BE2C (cell line): ENCODE measurements at places on chromosomes 11 and 22.
A peak's percentile ranks its signal among the peaks of the same experiment; 100 is the strongest.

GRCh38 chr22:35134637-35135036, 68.7 kb downstream of the ISX start:
- no peak for DNase-seq

DNA sequence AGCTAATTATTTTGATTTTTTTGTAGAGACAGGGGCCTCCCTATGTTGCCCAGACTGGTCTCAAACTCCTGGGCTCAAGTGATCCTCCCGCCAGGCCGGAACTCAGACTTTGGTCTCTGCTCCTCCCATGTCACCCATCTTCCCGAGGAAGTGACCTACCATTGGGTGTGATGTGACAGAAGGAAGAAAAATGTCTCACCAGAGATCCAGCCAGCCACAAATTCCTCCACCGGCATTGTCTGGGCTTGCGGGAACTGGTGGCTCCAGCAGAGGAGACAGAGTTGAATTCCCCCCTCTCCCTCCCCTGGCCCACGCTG, 772 bp downstream of the SLC25A45 start:
- DNase-seq: no peak

- no peak for DNase-seq
These were observed 203.2 kb downstream of the CSNK2A3 start for GRCh38 chr11:11149671-11150459.

GRCh38 chr11:43925932-43926505, 16.4 kb upstream of the C11orf96 start:
- DNase-seq: peak; percentile 85

DNA sequence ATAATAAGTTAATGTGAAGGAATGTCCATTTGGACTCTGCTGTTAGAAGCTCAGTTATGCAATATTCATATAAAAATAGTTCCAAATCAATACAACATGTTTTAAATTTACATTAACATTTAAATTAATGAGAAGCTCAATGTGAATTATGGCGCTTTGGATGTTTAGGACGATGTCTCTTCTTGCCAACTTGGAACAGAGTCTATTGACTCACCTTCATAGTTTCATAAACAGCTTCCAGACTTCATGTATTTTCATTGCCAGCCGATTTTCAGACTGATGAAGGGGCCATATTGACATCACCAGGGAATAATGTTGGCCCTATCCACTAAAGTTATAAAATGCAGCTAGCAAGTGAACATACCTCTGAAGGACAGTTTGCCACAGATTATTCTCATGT, 1136.2 kb downstream of the LRRC4C start:
- no peak for DNase-seq

DNA sequence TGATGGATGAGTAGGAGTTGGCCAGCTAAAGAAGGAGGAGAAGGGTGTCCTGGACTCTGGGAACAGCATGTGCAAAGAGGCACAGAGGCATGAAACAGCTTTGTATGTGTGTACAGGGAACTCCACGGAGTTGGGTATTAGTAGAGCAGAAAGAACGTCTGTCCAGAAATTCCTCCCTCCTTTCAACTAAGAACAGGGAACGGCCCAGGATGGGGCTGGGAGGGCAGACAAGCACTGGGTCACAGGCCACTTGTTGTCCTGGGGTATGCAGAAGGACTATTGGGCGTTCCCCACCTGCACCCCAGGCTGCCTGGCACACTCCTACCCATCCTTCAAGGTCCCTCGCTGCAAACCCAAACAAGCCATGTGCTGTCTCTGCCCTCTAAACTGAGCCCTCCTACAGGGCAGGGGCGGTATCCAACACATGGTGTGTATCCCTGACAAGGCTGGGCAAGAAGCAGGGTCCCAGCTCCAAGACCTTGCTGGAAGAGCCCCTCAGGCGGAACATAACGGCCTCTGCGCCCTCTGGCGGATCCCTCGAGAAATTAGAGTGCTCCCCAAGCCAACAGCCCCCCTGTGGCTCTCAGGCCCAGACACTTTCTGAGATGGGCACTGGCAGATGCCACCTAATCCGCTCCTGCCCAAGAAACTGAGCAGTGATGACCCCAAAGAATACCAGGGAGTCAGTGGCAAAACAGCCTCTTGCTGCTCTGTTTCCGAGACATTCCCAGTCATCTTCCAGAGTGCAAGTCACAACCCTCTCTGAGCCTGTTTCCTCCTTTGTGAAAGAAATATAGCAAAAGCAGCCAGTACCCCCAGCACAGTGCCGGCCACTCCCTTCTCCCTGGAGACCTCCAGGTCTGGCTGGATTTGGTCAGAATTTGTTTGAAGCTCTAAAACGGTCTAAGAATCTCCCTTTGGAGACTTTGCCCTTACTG, 1.6 kb upstream of the ELFN2 start:
- DNase-seq: peak; percentile 75

DNA sequence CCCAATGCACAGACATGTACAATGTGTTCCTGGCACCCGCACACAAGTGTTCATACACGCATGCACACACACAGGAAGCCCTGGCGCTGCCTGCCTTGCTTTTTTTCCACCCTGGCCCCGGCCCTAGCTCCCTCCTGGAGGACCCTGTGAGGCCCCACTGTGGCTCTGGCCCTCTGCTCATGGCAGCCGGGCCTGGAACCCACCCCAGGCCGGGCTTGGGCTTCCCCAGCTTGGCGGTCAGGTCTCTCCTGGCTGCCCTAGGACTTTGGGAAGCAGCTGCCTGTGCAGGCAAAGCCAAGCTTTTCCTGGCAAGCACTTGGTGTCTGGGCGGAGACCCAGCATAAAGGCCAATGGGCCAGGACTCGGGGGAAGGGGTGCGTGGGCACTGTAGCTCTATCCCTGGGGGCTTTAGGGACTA, 30.5 kb downstream of the CD82 start:
- DNase-seq: no peak

DNA sequence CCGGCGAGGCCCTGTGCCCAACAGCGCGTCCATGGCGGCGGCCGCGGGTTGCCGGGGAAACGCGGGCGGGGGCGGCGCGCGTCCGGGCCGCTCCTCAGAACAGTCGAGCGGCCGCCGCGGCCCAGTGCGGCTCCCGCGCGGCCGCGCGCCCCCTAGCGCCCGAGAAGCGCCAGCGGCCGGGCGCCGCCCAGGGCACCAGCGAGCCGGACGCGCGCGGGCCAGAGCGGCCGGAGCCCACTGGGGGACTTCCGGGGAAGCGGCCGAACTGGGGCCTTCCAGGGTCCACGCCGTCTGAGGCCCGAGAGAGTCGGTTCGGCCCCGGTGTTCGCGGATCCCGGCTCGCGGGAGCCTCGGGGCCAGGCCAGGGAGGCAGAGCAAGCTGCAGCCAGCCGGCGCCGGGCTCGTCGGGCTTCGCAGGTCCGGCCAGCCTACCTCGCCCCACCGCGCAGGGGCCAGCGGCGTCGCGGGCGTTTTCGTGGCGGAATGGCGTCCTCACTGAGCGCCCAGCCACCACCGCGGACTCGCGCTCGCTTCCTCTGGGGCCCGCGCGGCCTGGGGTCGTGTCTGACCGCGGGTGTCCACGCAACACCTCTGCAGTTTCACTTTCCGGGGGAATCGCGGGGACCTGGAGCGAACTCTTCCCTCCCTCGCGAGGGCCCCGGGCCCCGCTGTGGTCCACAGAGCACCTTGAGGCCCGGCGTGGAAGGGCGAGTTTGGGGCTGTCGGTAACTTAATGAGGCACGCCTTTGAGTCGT, at the start of gene DENND6B:
TSS of gene DENND6B (minus strand) at position 57 of the 755 bp plus-strand sequence. CDS start at position 33, 24 bp downstream.
- DNase-seq: peak; percentile 86

DNA sequence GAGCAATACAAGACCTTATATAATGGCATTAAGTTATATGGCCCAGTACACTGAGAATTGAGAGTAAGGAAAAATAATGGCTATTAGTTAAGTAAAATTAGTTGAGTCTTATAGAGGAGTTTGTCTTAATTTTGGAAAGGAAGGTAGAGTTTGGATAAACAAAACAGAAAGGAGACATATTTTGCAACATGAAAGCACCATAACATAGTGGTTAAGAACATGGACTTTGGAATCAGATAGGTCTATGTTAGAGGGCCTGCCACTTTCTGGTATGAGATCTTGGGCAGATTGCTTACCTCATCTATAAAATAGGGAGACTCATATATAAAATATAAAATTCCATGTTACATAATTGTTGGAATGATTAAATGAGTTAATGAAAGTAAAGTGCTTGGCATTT, 68.9 kb downstream of the CSTPP1 start:
- no peak for DNase-seq

DNA sequence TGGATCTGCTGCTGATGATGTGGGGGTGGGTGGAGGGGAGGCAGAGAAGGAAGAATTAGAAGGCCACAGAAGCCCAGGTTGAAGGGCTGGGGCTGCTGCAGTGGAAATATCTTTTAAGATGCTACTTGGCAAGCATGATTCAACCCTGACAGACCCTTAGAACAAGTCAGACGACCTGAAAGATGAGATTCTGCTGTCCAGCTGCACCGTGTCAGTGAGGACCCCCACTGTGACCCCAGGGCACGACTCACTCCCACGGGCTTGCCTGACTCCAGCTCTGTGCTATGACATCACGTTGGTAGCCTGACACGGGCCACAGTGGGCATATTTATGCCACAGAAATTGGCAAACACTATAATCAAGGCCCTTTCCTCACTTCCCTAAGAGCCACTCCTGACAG, 36.0 kb downstream of the LRFN4 start:
- DNase-seq: no peak

GRCh38 chr11:76232026-76232665, 25.8 kb upstream of the WNT11 start:
- DNase-seq: no peak

GRCh38 chr22:25069758-25070481, 117.4 kb downstream of the KIAA1671 start:
- peak; percentile 33 for DNase-seq

GRCh38 chr11:75591371-75591770, 29.3 kb downstream of the SERPINH1 start:
- no peak for DNase-seq

GRCh38 chr22:31436132-31436531, 36.7 kb downstream of the DRG1 start:
- DNase-seq: no peak

DNA sequence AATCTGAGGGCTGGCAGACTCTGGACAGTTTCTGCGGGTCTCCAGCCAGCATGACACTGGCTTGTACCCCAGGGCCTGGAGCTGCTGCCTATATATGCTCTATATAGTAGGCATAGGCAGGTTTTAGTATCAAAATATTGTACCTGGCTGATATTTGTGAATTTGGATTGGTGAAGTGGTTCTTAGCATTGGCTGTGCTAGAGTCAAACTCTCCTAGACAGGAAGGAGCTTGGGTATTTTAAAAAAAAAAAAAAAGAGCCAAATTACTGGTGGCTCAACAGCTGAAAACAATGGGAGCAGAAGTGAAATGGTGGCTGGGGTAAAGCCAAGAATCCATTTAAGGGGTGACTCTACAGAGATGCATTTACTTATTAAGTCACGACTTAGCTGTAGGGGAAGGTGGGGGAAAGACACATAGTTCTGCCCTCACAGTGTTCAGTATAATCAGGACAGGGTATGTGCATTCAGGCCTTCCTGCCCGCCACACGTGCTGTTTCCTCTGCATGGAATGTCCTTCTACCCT, 11.0 kb upstream of the MTFP1 start:
- no peak for DNase-seq

- DNase-seq: no peak
These were observed 32.4 kb upstream of the DBX1 start for GRCh38 chr11:20192641-20193040.

- no peak for DNase-seq
These were observed 530.2 kb downstream of the SOX6 start for GRCh38 chr11:15825976-15826650.

GRCh38 chr11:30853439-30853838, 267.3 kb upstream of the MPPED2 start:
- DNase-seq: no peak

DNA sequence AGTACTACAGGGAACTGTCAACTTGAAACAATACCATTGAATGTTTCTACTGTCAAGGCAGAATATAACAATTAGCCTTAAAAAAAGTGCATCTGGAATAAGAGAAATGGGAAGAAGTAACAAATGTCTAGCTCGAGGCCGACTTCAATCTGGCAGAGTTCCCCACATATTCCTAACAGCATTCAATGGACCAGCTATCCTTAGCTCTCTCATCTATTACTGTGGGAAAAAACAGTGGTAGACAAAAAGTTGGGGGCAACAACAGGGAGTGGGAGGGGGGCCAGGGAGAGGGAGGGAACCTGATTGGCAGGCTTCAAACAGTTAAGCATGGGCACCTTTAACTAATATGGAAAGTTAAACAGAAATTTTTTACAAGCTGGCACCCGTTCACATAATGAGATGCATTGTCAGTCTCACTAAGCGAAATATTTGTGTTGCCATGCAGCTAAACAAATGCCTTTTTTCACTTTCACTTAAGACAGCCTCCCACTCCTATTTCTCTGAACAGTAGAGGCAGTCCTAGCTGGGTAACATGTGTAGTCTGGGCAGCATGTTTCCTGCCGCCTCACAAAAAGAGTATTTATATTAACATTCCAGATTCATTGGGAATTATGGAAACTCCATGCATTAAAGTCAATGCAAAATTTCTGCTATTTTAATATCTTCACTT, 62.2 kb upstream of the SOX6 start:
- no peak for DNase-seq

DNA sequence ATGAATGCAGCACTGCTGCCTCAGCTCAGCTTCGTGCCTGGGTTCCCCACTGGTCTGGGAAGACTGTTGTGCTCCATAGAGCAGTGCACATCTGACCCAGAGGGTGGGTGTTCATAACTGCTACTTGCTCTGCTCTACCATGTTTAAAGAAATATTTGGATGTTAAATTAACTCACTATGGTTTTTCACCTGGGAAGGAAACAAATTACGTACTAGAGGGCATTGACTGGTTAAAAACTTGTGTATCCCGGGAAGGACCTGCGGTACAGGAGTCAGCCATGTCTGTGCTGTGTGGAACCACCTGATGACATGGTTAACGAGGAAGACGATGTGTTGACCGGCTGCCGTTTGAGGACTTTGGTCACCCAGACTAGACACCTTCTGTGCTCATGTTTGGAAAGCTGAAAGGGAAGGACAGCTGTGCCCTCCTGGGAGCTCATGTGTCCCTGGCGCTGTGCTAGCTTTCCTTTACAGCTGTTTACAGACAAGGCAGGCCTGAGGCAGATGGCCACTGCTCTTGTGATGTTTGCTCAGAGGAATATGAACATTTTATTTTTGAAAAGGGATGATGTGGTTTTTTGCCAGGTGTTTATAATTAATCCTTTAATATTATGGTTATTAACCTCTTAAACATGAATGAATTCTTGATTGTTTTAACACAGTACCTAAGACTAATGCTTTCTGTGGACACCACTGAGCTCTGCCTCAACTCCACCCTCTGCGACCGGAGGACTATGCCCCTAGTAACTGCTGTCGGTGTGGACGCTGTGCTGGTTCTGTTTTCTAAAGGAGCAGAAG, 14.3 kb upstream of the AIFM3 start:
- DNase-seq: no peak

GRCh38 chr11:109037856-109038780, 373.2 kb downstream of the DDX10 start:
- no peak for DNase-seq
